ENCODE measurements at places on chromosomes 7 and 10. TPM values are rescaled to one million over a fixed set of nuclear protein-coding genes. Genes with fewer than 3 reads are reported as not detected.

The HOXA6 gene
- total RNA-seq, result not detected

The IL15RA gene
- 1.7 TPM for total RNA-seq

DNA sequence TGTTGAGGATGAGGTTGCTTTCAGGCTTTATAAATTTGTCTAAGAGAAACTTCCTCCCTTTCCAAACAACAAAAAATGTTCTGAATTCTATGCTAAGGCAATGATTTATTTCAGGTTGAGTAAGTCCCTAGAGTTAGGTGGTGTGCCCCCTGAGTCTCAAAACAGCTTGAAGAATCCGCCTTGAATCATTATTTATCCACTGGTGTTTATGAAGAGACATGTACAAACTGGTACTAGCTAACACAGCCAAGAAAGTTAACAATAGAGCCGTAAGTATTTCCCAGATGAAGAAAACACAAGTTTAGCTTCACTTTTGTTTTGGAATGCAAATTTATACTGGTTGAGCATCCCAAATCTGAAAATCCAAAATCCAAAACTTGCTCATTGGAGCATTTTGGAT is 66.2 kb upstream of the SRPK2 start:
- peak; percentile 43 for DNase-seq

- DNase-seq, result no peak
These were observed 38.9 kb downstream of the POU6F2 start for GRCh38 chr7:39016609-39017008.

DNA sequence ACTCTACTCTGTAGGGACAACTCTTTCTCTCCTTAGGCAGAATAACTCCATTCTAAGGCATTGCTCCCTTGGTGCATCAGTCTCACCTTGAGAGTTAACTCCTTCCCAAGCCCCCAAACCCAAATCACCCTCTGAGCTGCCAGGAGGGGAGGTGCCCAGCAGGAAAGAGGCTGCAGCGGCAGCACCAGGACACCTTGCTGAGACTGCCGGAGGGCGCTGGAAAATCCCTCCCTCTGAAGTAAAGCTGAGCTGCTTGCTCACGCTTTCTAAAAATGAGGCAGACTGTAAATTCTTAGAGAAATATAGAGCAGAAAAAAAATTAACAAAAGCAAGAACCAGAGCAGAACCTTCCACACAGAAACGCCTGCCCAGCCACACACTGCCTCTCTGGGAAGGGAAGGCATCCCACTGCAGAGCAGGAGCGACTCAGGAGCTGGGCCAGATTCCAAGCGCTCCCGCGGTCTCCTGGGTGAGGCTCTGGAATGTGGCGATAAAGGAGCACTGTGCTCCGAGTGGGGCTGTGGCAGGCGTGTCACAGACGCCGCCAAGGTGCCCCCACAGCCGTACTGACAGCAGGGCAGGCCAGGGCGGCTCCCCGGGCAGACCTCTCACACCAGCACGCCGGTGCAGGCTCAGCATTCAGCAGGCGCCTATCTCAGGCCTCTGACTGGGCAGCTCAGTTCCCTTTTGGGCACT is 202.1 kb downstream of the TNS3 start:
- no peak for DNase-seq

All from A673 (cell line).